Activated CD4-positive, alpha-beta T cell treated with anti-CD3 and anti-CD28 coated beads for 36 hours (primary cell): ENCODE measurements at places on chromosomes 4 and X. TPM values are rescaled to one million over a fixed set of nuclear protein-coding genes. Genes with fewer than 3 reads are reported as not detected.
A peak's percentile ranks its signal among the peaks of the same experiment; 100 is the strongest.

DNA sequence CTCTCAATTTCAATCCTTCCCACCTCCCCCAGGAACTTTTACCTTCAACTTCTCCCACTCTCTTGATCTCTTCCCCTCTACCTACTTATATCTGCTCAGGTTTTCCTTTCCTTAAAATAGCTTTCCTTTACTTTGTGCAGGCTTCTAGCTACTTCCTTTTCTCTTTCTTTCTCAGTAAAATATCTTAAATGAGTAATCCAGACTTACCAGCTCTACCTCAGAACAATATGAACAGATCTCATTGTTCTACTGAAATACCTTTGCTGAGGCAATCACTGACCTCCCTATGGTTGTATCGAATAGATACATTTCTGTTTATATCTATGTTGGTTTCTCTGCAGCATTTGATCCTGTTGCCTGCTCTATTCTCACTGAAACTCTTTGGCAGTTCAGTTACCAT lies 86.7 kb upstream of the WDR44 start:
- no peak overlapping the region for H3K4me3 ChIP-seq
- H3K36me3 ChIP-seq: no peaks in the 10 kb centered on the region
- no peaks in the 10 kb centered on the region for H3K4me1 ChIP-seq

- no peak for DNase-seq
- peaks cover 7% of the 10 kb centered on the region for H3K4me1 ChIP-seq
- peaks cover 5% of the 10 kb centered on the region for H3K27me3 ChIP-seq
- H3K4me3 ChIP-seq: no peak overlapping the region
- H3K36me3 ChIP-seq: no peaks in the 10 kb centered on the region
- H3K27ac ChIP-seq: no peak overlapping the region
Observed at GRCh38 chr4:74539044-74539790, 94.3 kb downstream of the AREG start.

DNA sequence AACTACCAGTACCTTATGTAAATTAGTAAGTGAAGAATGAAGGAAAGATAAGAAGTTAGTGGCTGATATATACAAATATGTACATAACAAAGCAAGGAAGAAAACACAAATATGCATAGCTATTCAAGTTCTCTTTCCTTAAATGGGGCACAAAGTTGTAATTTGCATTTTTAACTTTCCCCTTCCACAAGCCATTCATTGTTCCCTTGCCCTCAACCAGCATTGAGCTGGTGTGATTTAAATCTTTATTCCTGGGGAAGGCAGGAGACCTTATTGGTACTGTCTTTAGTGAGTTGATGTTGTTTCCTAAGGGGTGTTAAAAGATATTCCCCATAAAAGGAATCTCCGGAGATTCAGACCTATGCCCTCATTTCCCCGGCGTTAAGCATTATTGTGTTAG lies 735.3 kb downstream of the PCDH18 start:
- H3K27ac ChIP-seq: no peak overlapping the region
- H3K4me1 ChIP-seq: no peaks in the 10 kb centered on the region
- DNase-seq: no peak

- H3K27ac ChIP-seq: no peak overlapping the region
- H3K4me3 ChIP-seq: no peak overlapping the region
- peaks cover 18% of the 10 kb centered on the region for H3K4me1 ChIP-seq
- DNase-seq: no peak
Observed at GRCh38 chr4:27020203-27020602, 159.6 kb downstream of the STIM2 start.

DNA sequence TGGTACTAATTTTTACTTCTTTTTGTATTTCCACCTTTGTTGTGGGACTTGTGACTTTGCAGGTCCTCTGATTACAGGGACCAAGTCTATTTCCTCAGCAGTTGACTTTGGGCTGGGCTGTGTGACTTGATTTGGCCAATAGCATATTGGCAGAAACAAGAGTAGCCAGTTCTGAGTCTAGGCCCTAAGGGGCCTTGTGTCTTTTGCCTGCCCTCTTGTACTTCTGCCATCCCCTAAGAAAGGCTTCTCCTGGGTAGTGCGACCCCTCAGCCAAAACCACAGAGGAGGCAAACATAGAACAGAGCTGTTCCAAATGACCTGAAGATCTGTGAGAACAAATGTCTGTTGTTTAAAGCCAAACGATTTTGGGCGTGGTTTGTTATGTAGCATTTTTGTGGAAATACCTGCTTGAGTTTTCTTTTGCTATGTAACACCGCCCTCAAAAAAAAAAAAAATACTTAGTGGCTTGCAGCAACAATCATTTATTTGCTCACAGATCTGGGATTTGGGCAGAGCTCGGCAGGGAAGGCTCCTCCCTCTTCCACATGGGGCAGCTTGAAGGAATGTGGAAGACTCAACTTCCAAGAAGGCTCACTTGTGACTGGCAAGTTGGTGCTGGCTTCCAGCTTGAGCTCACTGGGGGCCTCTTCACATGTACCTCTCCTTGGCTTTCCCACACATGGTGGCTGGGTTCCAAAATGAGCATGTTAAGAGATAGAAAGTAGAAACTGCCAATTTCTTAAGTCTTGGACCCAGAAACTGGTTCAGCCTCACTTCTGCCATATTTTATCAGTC lies 423.0 kb upstream of the CNKSR2 start:
- peaks cover under 1% of the 10 kb centered on the region for H3K27me3 ChIP-seq

DNA sequence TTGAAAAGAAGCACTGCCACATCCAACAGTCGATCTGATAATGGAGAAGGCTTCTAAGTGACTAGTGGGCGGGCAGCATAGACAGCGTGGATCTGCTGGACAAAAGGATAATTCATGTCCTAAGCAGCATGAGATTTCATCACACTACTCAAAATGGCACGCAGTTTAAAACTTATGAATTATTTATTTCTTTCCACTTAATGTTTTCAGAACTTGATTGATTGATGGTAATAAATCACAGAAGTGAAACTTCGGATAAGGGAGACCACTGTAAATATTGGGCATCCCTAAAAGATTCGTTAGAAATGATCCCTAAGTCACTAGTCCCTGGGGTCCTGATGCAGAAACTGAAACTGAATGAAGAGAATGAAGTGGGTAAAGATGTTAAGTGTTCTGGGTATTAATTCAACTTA lies 93.0 kb upstream of the ANK2 start:
- no peaks in the 10 kb centered on the region for H3K4me1 ChIP-seq
- no peaks in the 10 kb centered on the region for H3K36me3 ChIP-seq
- no peak overlapping the region for H3K4me3 ChIP-seq
- no peak overlapping the region for H3K27ac ChIP-seq
- H3K27me3 ChIP-seq: peaks cover 5% of the 10 kb centered on the region
- no peak for DNase-seq

DNA sequence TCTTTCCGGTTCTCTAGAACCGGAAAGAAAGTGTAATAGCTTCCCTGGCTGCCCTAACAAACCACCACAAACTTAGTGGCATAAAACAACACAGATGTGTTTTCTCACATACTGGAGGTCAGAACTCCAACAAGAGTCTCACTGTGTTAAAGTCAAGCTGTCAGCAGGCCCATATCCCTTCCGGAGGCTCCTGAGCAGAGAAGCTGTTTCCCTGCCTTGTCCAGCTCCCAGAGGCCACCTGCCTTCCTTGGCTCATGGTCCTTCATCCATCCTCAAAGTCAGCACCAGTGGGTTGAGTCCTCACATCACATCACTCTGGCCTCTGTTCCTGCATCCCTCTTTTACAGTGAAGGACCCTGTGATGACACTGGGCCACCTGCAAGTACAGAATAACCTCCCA lies 49.8 kb upstream of the HMX1 start:
- no peak for DNase-seq
- no peaks in the 10 kb centered on the region for H3K4me1 ChIP-seq
- no peak overlapping the region for H3K27ac ChIP-seq
- H3K4me3 ChIP-seq: no peak overlapping the region

GRCh38 chr4:141759796-141760425 lies 123.5 kb downstream of the IL15 start:
- H3K4me1 ChIP-seq: no peaks in the 10 kb centered on the region
- no peak overlapping the region for H3K4me3 ChIP-seq
- no peak overlapping the region for H3K27ac ChIP-seq
- DNase-seq: no peak
- no peaks in the 10 kb centered on the region for H3K27me3 ChIP-seq

DNA sequence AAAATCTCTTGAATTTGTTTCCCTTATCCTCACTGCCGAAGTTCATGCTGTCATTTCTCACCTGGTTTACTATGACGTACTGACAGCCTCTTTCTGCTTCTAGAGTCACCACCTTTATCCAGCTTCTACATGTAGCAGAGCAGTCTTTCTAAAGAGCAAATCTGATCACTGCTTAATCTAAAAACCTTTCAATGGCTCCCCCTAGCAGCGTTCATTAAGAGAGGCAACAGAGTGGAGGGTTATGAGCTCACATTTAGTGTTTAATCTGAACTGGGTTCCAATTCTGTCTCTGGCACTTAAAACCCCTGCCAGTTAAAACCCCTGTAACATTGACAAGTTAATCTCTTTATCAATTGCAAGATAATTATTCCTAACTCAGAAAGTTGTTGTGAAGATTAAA lies 4.4 kb downstream of the RBPJ start:
- H3K4me1 ChIP-seq: peaks cover 47% of the 10 kb centered on the region
- DNase-seq: no peak
- peak overlapping the region; percentile 41 for H3K4me3 ChIP-seq
- peak overlapping the region; percentile 67 for H3K27ac ChIP-seq
- no peaks in the 10 kb centered on the region for H3K27me3 ChIP-seq
- H3K36me3 ChIP-seq: peaks cover 12% of the 10 kb centered on the region

GRCh38 chr4:168924667-168925066 lies 85.4 kb downstream of the CBR4 start:
- no peak overlapping the region for H3K27ac ChIP-seq
- no peak for DNase-seq
- no peak overlapping the region for H3K4me3 ChIP-seq

GRCh38 chr4:7309636-7310390 lies 117.5 kb downstream of the SORCS2 start:
- no peak overlapping the region for H3K27ac ChIP-seq
- H3K27me3 ChIP-seq: peaks cover 11% of the 10 kb centered on the region
- no peaks in the 10 kb centered on the region for H3K36me3 ChIP-seq
- DNase-seq: no peak

DNA sequence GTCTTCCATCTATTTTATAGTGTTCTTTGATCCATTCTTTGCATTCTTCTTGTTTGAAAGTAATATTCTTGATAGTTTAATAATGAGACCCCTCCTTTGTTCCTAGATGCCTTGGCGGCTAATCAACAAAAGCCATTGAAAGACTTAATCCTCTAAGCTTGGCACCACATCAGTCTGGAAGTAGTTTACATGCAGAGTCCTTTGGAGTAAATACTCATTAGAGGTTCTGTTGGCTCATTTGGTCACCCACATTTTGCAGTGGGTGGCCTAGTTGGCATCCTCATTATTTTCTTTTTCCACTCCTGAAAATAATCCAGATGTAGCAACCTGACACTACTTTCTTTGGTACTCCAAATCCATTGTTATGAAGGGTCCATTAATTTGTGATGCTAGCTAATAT lies 64.5 kb downstream of the DKK2 start:
- H3K27me3 ChIP-seq: no peaks in the 10 kb centered on the region
- H3K4me1 ChIP-seq: no peaks in the 10 kb centered on the region
- no peak overlapping the region for H3K4me3 ChIP-seq
- no peaks in the 10 kb centered on the region for H3K36me3 ChIP-seq
- no peak for DNase-seq

DNA sequence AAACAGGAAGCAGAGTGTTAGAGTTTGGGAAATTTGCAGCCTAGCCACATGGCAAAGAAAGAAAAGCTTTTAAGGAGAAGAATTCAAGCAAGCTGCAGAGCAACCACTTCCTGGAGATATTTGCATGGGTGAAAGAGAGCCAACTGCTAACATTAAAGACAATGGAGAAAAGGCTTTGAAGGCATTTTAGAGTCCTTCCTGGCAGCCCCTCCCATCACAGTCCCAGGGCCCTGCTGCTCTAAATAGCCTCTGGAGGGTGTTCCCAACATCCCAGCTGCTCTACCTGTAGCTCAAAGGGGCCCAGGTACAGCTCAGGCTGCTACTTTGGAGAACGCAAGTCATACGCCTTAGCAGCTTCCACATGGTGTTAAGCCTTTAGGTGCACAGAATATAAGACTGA lies 235.9 kb upstream of the FMR1 start:
- no peaks in the 10 kb centered on the region for H3K36me3 ChIP-seq
- DNase-seq: no peak
- no peaks in the 10 kb centered on the region for H3K27me3 ChIP-seq
- H3K4me3 ChIP-seq: no peak overlapping the region
- H3K27ac ChIP-seq: no peak overlapping the region

DNA sequence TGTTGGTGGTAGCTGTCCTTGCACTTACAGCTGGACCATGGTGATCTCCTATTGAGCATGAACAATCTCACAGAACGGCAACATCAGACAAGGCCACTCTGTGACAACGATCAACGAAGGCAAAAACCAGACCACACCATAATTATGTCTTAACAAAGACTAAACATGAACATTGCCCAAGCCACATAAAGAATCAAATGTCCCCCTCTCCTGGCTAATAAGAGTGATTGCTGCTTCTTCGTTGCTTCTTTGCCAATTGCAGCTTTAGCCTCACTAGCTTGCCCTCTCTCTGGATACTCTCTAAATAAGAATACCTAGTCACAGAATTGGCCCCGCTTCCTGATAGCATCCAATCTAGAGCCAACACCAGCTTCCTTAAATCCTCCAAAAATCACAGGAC lies 41.5 kb upstream of the PGRMC1 start:
- no peaks in the 10 kb centered on the region for H3K27me3 ChIP-seq
- H3K4me1 ChIP-seq: no peaks in the 10 kb centered on the region
- no peak overlapping the region for H3K4me3 ChIP-seq
- DNase-seq: no peak
- H3K27ac ChIP-seq: no peak overlapping the region

DNA sequence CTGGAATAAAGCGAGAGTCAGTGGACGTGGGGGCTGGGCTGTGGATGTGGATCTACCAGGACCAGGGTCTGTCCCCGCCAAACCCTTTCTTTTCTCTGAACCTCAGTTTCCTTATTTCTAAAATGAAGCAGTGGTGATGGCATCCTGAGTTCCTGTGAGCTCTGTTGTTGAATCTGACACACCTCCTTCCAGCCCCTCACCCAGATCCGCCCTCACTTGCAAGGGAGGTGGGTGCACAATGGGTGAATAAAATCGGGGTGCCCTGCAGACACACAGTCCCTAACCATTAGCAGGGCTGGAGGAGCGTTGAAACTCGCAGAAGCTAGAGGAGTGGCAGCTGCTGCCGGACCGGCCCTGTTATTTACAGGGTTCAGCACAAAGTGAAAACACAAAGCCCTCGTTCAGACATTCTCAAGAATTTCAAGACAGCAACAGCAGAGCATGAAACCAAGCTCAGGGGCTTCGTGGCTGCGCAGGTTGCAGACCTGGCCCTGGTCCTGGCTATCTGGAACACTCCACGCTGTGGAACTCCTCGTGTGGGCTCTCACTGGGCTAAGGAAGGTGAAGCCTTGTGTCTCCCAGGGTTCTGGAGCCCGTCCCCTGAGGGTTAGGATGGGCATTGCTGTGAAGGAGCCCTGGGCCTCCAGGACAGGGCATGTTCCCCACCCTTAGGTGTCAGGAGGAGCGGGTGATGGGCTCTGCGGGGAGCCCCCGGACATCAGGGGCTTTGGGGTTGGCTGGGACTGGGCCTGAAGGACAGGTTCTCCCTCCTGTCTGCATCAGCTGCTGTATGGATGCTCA lies 42.9 kb downstream of the PSAPL1 start:
- no peak overlapping the region for H3K27ac ChIP-seq
- DNase-seq: no peak
- H3K27me3 ChIP-seq: peaks cover 4% of the 10 kb centered on the region
- H3K36me3 ChIP-seq: no peaks in the 10 kb centered on the region
- no peaks in the 10 kb centered on the region for H3K4me1 ChIP-seq
- H3K4me3 ChIP-seq: no peak overlapping the region

Gene APBB2
- total RNA-seq: 1.3 TPM

Gene LDB2
- not detected for total RNA-seq

Gene NLRP2B
- total RNA-seq: not detected

Gene ODAM
- total RNA-seq: not detected

Gene ARHGEF38
- total RNA-seq: not detected

Gene GPRASP3
- total RNA-seq: 1.0 TPM

Gene NDP
- total RNA-seq: not detected

Gene RBM46
- total RNA-seq: not detected

Gene PARM1
- 0.04 TPM for total RNA-seq

Gene DIPK2B
- 0.32 TPM for total RNA-seq

Gene ANKRD50
- 0.59 TPM for total RNA-seq
